Osteoblast (primary cell): ENCODE measurements at places on chromosomes 1 and 21. TPM values are rescaled to one million over a fixed set of nuclear protein-coding genes. Genes with fewer than 3 reads are reported as not detected.

Gene ITGB2
- total RNA-seq: 13.3 and 15.2 TPM in 2 replicates

Gene OR2L8
- total RNA-seq: not detected in 2 replicates

Gene OR2L3
- under 0.01 TPM in 1 of 2 replicates, not detected in the other for total RNA-seq

Gene TNFRSF8
- total RNA-seq: under 0.01 and 0.29 TPM in 2 replicates

Gene CR1
- total RNA-seq: under 0.01 TPM in 1 of 2 replicates, not detected in the other

Gene KRTAP10-3
- not detected in 2 replicates for total RNA-seq

Gene SPSB1
- total RNA-seq: 14.7 and 23.2 TPM in 2 replicates

Gene FCRL3
- total RNA-seq: not detected in 2 replicates

Gene ERICH3
- total RNA-seq: not detected in 2 replicates

Gene FCMR
- 0.29 TPM in 1 of 2 replicates, not detected in the other for total RNA-seq

Gene NUF2
- total RNA-seq: 1.8 and 3.2 TPM in 2 replicates

Gene PLA2G2A
- total RNA-seq: not detected in 2 replicates

Gene NBPF19
- 33.6 and 34.0 TPM in 2 replicates for total RNA-seq

Gene FAM72D
- under 0.01 TPM in 1 of 2 replicates, not detected in the other for total RNA-seq

Gene GART
- total RNA-seq: 69.0 and 85.8 TPM in 2 replicates

Gene PTPN14
- total RNA-seq: 122 and 131 TPM in 2 replicates

Gene NTNG1
- 3.6 and 6.2 TPM in 2 replicates for total RNA-seq

Gene EFNA3
- 1.4 and 2.1 TPM in 2 replicates for total RNA-seq

Gene POU3F1
- total RNA-seq: under 0.01 TPM in 2 replicates

Gene ZNF669
- total RNA-seq: 10.1 and 11.8 TPM in 2 replicates

Gene MAP3K21
- under 0.01 TPM in 2 replicates for total RNA-seq

Gene MARK1
- total RNA-seq: 0.72 and 1.5 TPM in 2 replicates

Gene KIF2C
- total RNA-seq: 3.3 and 3.8 TPM in 2 replicates

Gene NOS1AP
- under 0.01 TPM in 1 of 2 replicates, not detected in the other for total RNA-seq

Gene EVA1C
- 5.0 and 8.0 TPM in 2 replicates for total RNA-seq

Gene CENPF
- 8.3 and 8.5 TPM in 2 replicates for total RNA-seq

Gene SGIP1
- total RNA-seq: 17.4 and 31.5 TPM in 2 replicates
